Fibroblast of skin of left biceps (primary cell): ENCODE measurements at places on chromosomes 4 and X.
A peak's percentile ranks its signal among the peaks of the same experiment; 100 is the strongest.

DNA sequence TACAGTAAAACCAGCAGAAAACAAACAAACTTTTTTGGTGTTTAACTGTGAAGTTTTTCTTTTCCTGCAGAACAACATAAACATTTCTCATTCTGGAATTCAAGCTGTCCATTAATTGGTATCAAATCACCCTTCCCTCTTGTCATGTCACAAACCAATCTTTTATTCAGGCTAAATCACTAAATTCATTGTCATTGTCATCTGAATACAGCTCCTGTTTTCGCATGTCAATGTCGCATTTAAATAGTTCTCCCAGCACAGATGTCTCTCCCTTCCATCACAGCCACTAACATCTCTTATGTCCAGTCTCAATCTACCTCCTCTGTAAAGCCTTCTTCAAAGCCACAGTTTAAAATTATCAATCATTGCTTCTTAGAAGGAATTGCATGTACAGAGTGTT is 192.1 kb upstream of the PCDH10 start:
- DNase-seq: no peak

- DNase-seq: peak; percentile 24
Observed at GRCh38 chr4:88352062-88352740, 26.5 kb upstream of the HERC6 start.

- no peak for DNase-seq
Observed at GRCh38 chrX:71923516-71923915, 12.9 kb downstream of the NHSL2 start.

- no peak for DNase-seq
Observed at GRCh38 chrX:21972721-21973120, 32.2 kb downstream of the SMS start.

- peak; percentile 24 for DNase-seq
Observed at GRCh38 chrX:30521440-30522182, 56.0 kb downstream of the TASL start.

- no peak for DNase-seq
Observed at GRCh38 chr4:3330707-3331106, 37.9 kb downstream of the RGS12 start.

DNA sequence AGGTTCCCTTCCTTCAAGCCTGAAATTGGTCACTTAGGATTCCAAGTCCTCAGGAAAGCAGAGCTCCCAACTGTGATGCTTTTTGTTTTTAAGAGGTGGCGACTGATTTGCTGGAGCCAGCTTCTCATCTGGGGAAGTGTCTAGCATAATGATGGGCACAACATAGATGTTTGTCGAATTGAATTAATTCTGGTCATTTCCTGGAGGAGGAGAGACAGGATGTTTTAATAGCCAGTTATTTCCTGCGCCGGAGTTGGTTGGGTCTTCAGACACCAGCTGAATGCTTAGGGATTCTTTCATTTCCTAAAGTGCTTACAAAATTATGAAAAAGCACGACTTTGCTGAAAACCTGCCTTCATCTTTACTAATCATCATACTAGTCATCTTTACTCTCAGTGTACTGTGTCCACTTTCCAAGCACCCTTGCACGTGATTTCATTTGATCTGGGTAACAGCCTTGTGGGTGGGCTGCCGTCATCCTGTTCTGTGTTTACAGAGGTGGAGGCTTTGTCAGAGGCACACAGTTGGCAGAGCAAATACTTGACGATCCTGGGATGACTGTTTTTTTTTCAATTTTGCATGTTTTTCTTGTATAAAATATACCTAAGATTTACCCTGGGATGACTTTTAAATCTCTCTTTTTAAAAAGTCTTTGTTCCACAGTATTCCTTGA is 49.5 kb downstream of the RGS12 start:
- DNase-seq: no peak

DNA sequence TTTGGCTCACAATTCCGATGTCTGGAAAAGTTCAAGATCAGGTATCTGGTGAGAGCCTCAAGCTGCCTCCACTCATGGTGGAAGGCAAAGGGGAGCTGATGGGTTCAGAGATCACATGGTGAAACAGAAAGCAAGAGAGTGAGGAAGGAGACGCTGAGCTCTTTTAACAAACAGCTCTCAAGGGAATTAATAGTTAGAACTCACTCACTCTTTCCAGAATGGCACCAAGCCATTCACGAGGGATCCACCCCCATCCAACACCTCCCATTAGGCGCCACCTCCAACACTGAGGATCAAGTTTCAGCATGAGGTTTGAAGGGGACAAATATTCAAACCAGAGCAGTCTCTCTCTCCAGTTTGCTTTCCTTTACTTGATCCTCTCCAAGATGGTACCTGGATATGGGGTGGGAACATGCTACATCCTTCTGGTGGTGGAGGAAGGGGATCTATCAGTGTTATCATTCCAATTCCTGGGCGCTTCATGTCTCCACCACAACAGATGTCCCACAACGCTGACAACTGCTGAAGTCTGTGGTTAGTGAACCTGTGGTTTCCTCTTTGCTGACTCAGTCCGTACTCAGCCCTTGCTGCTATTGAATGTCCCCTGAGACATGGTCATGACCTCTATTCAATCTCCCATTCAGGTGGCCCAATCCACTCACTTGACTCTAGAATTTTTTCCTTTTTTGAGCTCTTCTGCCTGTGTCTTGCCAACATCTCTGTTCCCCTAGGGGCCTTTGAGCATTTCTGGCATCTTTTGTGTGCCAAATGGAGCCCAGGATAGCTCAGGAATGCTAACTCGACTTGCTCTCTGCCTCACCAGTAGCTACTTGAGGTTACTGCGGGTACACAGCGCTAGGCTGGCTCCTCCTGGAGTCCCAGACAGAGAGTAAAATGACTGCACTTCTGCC is 395.2 kb downstream of the MID1IP1 start:
- DNase-seq: peak; percentile 58

DNA sequence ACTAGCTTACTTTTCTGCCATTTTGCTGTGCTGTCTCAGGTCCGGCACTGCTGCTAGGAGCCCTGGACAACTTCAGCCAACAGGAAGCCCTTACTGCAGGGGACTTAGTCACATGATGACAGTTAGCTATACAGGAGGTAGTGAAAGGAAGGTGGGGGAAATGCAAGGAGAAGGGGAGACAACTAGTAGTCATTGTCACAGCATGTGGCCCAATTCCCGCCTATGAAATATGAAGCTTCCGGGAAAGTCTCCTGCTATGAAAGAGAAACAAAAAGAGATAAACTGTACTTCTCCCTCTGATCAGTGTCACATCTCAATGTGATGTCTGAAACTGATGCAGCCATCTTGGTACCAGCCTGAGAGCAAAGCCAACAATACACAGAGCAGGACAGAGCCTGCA is 71.6 kb downstream of the AMELX start:
- no peak for DNase-seq

- no peak for DNase-seq
Observed at GRCh38 chr4:6224735-6225134, 24.4 kb upstream of the JAKMIP1 start.

DNA sequence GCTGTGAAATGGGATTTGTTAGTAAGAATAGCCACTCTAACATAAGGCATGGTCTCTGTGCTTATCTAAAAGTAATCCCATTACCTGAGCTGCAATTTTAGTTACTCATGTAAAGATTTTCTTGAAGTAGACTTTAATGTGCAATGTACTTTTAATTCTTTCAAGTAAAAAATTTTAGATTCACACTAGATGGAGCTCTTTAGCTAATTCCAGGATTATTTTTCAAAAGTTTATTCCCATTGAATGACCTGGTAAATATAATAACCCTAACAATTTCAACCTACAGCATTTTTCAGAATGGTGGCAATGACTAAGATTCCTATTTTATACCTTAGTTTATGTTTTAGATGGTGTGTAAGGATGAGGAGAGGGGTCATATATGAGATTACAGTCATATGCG is 18.1 kb downstream of the USP38 start:
- no peak for DNase-seq

DNA sequence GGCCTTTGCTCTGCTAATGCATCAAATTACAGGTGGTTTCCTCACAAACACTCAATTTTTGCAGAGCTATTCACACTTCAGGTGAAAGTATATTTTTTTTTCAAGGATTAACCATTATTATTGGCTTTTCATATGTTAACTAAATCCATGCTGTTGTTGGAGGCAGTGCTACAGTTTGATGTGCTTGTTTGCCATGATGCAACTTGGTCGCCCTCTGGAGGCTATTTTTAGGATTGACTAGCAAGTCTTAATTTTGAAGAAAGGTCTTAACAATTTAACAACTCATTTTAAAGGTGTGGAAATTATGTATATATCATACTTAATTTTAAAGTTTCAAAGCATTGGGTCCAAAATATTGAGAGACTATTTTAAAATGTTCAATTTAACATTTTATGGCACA is 168.8 kb upstream of the FAM47A start:
- no peak for DNase-seq
